GM20000 (cell line): ENCODE measurements at places on chromosomes 1 and 21.
A peak's percentile ranks its signal among the peaks of the same experiment; 100 is the strongest.

DNA sequence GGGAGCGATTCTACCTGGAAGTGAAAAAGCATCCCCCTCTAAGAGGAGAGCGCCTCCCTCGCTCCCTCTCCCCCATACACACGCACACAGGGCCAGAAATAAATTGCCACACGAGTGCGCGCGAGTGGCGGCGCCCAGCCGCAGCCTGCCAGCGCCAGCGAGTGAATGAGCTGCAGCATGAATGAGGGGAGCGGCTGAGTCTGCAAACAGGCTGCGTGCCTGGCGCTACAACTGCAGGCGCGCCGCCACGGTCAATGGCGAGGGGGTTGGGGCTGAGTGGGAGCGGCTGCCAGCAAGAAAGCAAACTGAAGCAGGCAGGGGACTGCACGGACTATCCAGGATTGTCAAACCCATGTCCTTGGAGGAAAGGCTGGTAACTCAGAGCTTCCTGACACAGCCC, 2.2 kb downstream of the CAMK1G start:
- no peak for DNase-seq

DNA sequence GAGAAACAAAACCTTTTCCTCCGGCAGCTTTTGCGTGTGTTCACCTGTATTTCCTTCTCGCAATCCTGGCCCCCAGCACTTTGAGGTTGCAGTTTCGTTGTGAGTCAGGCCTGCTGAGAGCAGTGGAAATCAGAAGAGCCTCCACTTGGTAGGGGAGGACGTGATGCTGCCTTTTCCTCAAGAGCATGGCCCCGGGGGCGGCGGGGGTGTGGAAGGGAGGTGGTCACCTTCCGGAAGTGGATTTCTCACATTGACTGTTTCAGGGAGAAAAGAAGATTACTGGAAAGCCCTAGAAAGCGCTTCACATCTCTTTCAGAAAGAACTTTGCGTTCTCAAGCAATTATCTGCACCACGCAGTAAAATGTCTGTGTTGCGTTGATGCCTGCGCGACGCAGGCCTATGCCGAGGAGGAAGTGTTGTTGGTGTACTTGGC, 12.2 kb upstream of the IL10 start:
- peak; percentile 68 for DNase-seq

- no peak for DNase-seq
Measured at GRCh38 chr1:44294588-44295007, 60.5 kb downstream of the ERI3 start.

- no peak for DNase-seq
Measured at GRCh38 chr1:83086346-83086745, 912.6 kb downstream of the TTLL7 start.

DNA sequence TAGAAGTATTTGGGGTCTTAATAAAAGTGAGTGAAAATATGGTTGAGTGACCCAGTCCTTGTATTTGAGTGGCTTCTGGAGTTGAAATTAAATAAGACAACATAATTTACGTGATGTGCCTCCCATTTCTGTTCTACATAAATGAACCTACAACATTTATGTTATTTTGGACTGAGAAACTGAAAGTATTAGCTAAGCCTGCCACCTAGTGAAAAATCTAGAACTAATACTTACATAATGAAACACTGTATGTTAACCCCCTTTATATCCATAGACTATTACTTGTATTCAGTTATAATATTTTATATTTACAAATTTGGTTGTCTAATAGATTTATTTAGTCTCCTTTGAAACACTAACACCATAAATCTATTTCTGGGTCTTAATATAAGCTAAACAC, 298.9 kb downstream of the KCNT2 start:
- no peak for DNase-seq

DNA sequence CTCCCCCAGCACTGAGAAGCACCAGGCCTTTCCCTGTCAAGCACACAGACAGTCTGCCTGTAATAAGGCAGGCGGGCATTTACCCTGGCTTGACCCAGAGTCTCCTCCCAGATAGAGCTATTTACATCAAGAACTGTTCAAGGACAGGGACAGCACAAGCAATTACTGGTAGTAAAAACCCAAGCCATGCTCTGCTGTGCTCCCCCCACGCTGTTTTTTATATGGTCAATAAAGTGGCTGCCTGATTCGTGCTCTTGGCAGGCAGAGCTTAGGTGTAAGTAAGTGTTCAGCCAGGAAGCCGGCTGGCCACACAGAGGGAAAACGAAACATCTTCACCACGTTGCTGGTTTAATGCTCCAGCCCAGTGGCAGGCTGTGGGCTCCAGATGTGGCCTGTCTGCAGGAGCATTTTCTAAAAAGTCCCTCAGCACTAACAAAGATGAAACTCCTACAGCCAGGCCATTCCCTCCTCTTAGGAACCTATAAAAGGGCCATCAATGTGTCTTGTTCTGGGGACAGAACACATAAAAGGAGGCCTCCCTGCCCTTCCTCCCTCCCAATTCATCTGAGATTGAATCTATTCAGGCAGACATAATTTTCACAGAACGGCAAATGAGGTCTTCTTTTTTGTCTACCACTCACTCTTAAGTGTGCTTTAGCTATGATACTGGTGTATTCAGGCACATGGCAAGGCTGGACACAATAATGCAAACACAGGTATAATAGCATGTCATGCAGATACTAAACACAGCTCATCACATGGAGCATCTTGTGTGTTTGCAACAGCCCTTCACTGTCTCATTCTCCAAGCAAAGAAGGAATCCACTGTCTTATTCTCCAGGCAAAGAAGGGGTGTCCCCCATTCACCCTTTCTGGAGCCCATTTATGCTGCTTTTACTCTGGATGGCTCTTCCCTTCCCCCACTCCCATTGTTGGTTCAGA, 378.9 kb downstream of the HHAT start:
- DNase-seq, result no peak

GRCh38 chr21:32329776-32330175, 31.1 kb downstream of the MRAP start:
- no peak for DNase-seq

- no peak for DNase-seq
Measured at GRCh38 chr1:182113879-182114626, 52.5 kb upstream of the ZNF648 start.

GRCh38 chr1:81547261-81547911, 253.3 kb upstream of the ADGRL2 start:
- DNase-seq, result no peak

DNA sequence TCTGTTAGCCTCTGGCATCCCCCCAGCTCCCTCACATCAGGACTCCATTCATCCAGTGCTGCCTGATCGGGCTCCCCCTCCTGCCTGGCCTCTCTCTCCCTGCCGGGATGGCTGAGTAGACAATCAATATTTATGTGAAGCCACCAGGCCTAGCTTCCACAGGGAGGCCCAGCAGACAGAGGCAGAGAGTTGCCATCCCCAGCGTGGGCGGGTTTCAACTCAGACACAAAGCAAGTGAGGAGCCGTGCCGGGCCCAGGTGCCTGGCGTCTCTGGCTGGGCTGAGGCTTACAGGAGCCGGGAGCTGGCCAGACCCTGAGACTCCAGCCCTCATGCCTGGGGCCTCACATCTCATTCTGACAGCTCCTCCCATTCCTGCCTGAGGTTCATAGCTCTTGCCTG, 34.5 kb upstream of the ATP2B4 start:
- DNase-seq, result no peak

DNA sequence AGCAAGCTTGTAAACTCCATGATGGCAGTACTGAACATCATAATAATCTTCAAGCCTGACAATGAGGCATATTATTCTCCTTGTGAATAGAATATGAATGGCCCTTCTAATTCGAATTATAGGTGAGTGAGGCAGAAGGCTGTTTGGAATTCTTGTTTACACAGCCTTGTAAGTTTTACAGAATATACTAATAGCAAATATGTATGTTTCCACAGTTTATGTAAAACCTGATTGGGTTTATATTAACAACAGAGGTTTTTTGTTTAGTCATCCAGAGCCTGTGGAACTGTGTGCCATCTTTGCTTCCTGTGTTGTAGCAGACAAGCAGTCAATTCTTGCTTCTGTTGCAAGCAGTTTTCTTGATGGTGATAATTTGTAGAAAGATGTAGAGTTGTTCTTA, 8.0 kb downstream of the OSBPL9 start:
- no peak for DNase-seq

DNA sequence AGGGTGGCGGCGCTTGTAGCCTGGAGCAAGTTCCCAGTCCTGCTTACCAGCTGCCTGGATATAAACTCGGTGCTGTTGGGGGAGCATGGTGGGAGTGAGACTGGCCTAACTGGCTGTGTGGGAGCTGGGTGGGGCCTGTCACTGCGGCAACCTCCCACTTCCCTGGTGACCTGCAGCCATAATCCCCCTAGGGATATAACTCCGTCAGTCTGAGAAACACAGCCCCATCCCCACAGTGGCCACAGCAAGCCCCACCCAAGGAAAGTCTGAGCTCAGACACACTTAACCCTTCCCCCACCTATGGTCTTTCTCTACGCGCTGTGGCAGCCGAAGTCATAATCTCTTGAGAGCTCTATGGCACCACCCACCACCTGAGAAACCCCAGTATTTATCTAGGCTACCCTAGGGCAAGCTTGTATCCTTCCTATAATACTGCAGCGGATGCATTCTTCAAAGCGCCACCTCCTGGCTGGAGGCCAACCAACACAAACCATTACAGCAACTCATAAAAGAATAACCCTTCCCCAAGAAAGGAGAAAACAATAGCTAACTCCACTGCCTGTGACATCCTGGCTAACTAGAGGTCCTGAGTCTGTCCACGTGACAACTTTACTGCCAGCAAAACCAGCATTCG, 57.4 kb downstream of the ZNF648 start:
- no peak for DNase-seq

DNA sequence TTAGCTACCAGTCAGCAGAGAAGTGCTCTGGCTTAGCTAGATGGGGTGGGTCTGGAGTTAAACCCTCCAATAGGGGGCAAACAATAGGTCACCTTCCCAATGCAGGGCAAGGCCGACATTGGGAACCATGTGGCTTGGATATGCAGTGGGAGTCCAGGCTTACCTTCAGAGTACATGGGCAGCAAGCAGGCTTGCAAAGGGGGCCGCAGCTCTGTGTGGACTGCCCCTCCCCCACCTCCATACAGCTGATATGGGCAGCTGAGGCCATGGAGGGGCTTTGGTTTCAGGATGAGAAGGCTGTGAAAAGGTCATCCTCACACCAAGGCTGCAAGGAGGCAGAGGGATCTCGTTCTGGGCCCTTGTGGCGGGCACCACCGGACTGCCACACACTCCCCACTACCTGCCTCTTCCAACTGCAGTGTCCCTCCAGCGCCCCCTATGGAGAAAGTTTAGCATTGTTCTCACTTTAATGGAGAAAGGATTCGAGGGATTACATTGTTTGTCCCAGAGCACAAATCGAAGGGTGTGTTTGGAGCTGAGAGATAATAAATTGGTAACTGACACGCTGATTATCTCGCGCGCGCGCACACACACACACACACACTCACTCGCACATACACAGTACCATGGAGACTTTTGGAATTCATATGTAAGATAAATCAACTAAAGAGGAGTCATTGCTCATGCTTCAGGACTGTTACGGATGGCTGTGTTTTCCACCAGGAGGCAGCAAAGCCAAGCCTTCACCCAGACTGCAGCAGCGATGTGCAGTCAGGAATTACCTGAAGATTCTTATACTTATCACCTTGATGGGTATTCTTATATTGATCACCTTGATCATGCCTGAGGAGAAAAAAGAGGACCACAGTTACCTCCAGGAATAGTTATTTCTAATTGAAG, 7.0 kb upstream of the SMCP start:
- DNase-seq, result no peak

DNA sequence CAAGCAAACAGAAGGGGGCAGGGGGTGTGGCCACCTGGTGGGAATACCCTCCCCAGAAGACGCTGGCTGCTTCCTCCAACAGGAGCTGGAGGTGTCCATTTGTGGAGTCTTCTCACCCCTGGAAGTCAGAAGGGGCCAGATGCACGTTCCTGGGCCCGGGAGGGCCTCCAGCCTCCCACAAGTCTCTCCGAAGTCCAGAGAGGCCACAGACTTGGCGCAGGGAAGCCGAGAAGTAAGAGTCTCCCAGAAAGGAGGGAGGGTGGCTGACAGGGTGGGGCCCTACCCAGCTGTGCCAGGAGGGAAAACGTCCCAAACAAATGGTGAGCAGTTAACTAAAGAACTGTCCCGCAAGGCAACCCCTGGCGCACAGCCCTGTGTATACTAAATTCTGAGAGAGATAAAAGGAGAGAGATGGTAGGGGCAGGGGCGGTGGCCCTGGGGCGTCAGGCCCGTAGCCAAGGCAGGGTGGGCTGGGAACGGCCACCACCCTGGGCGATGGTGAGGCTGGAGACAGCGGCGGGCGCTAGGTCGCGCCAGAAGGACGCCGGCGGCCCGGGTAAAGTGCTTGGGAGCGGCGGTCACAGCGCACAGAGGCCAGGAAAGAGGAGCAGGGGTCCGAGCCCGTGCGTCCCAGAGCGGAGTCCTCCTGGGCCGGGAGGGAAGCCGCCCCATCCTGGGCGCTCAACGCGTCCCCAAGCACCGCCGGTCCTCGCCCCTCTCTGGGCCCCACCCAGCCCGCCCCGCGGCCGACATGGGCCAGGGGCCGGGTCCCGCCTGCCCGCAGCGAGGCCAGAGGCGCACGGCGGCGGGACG, 1.2 kb downstream of the CHD5 start:
- DNase-seq, result peak; percentile 23

DNA sequence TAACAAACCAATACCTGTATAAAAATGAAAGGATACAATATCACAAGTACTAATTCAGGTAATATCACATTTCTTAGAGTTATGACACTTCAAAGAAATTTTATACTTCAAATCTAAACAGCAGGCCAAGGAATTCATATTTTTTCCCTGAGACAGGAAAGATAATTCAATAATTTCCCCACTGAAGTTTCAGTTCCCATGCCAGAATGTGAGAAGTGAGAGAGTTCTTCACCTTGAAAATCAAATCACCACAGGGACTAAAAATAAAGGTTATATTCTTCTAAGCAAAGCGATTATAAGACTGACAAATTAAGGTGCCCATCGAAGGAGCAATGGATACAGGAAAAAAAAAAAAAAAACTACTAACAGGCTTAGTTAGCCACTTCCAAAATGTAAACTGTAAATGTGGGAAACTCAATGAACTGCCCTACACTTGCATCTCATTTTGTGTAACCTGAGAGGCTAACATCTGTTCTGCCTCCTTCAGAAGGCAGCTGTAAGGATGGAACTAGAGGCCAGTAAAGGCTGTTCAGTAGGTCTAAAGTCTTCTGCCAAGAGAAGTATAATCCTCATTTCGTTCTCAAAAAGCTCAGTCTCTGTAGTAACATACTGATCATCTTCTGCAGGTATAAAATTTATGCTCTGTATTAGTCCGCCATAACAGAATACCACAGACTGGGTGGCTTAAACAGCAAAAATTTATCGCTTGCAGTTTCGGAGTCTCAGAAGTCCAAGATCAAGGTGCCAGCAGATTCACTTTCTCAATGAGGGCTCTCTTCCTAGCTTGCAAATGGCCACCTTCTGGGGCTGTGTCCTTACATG, 127.8 kb downstream of the RERE start:
- no peak for DNase-seq

DNA sequence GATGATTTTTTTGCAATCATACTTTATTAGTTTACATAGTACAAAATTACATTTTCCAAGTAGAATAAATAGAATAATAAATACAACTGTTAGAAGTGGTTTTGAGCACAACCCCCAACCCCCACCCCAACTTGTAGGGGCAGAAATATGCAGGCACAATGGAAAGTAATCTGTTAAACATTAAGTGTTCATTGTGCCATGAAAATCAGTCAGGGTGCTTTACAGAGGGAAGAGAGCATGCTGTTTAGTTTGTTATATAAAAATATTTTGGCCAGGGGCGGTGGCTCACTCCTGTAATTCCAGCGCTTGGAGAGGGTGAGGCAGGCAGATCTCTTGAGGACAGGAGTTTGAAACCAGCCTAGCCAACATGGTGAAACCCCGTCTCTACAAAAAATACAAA, 2.6 kb downstream of the OR10T2 start:
- DNase-seq, result no peak
